ENCODE measurements at places on chromosomes 2 and 18.

DNA sequence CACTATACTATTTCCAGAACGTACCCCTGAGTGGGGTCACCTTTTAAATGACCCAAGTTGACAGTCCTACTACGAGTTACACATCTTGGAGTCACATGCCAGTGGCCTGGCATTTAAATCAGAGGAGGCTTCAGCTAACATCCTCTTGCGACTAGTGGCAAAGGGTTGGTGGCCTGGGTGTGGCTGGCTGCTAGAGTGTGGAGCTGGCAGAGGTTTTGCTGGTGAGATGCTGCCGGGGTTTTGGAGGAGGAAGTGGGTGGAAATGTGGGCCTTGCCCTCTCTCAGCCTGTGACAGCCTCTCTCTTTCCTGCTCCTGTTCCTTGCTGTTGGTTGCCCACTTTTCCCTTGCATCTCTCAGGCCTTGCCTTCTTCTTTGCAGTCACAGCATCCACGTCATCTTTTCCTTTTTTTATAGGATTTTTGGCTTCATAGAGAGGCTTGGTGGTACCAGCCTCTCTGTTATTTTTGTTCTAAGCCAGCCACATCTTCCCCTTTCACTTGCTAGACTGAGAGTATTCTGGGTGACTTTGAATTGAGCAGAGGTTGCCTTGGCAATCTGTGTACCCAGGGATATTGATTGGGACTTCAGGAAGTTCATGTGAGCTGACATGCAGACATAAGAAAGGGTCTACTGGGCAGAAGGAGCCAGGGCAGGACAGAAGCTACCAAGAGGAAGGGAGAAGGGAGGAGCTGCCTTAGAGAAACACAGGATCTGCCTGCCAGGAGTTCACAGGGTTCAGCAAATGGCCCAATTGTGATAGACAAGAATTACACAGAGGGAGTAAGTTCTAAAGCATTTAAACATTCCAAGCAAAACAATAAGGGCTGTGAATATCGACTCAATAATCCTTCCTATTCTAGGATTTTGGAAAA, 55.4 kb downstream of the CDC42EP3 start:
- no peak for DNase-seq

- no peak for DNase-seq
Observed at GRCh38 chr2:170703776-170704476, 11.2 kb upstream of the SP5 start.

- peak; percentile 45 for DNase-seq
Observed at GRCh38 chr2:57497489-57498096, 549.0 kb upstream of the VRK2 start.

DNA sequence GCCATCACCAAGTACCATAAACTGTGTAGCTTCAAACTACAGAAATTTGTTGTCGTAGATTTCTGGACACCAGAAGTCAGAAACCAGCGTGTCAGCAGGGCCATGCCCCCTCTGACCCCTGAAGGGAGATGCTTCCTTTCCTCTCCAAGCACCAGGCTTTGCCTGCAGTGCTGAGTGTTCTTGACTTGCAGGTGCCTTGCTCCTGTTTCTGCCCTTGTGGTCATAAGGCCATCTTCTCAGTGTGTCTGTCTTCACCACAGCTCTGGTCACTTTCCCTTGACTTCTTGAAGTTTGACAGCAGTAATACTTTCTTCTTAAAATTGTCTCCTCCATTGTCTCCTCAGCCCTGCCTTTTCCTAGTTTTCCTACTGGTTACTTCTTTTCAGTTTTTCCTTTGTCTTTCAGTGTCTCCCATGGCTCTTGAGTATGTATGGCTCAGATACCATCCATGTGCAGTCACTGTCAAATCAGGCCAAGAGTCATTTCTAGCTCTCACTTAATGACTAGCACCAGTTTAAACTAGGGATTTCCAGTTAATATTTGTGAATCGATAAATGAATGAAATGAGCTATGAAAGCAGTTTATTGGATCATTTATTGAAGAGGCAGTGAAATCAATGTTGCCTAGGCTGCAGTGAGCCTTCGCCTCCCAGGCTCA, 91.2 kb upstream of the RANBP2 start:
- no peak for DNase-seq

Data from renal cortex interstitium (tissue), 15 donors.